Stimulated activated CD4-positive, alpha-beta T cell treated with anti-CD3 and anti-CD28 coated beads, Interleukin-4, amount 100 ng/mL, for 1 hour (primary cell): ENCODE measurements at places on chromosomes 7 and 10.

DNA sequence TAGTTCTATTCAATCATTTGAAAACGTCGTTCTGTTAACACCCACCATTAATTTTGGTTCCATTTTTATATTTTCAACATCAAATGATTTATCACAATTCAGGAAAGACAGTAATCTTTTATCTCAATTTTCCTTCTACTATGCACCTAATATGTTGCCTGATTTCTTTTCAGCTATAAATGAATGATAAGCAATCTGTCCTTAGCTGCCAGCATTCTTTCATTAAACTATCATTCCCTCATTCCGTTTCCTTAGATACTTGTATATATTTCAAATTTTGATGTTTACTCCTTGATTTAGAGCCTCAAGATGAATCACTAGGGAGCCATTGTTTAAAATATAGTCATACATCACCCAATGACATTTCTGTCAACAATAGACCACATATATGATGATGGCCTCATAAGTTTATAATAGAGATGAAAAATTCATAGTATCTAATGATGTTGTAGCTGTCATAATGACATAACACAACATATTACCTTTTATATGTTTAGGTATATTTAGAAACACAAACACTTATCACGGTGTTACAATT lies 661.7 kb downstream of the IPMK start:
- no peak for DNase-seq

GRCh38 chr10:108632144-108632543 lies 1291.2 kb downstream of the XPNPEP1 start:
- no peak for DNase-seq

- DNase-seq: no peak
Measured at GRCh38 chr10:69687426-69687825, 57.4 kb downstream of the FAM241B start.

DNA sequence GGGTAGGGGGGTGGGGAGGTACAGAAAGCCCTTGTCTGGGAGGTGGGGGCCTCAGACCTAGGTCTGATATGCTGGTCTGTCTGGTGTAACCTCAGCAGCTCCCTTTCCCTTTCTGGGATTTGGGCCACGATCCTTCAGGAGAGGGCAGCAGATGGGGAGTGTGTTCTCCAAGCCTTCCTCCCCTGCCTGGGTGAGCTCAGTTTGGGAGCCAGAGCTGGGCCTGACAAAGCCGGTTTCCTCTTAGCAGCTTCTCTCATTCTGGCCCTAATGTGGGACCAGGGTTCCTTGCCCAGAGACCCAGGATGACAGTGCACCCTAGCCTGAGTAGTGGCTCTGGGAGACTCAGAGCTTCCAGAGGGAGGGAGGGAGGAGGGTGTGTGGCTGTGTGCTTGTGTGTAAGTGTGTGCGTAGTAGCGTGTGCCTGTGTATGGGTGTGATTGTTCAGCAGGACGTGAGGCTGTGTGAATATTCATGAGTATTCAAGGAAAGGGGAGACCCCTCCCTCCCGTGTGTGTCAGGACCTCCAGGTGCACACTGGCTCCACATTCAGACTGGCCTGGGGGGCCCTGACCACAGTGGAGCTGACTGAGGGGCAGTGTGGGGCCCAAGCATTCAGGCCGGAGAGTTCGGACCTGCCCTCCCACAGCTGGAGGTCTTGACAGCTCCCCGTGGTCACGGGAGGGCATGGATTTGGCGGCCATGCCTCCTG lies 96.5 kb downstream of the ZMIZ1 start:
- no peak for DNase-seq

- no peak for DNase-seq
Measured at GRCh38 chr10:100647928-100648327, 97.5 kb upstream of the PAX2 start.

DNA sequence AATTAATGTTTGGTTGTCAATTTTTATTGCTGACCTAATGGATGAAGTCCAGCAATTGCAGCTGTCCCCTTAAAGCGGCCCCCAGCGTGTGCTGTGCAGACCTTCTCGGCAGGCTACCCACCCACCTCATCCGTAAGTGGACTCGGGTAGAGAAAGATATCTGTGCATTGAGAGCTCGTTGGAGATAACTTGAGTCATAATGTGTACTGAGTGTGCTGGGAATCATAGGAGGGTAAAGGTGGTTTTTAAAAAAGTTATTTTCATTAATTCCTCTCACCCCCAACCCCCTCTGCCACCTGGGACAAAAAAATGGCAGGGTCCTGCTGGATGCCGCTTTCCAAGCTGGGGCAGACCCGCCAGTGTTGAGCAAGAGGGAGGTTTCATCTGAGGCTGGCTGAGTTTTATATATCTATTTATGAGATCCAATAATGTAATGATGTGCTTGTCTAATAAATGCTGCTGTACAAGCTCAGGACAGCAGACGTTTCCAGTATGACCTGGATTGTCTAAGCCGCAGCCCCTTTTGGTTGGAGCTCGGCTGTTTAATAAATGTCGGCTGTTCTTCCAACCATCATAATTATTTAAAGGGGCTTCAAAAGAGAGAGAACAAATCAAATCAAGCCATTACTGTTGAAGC lies 119.1 kb downstream of the NKX6-2 start:
- DNase-seq: no peak

GRCh38 chr10:93074147-93074596 lies 479 bp downstream of the CYP26A1 start:
- DNase-seq: no peak

DNA sequence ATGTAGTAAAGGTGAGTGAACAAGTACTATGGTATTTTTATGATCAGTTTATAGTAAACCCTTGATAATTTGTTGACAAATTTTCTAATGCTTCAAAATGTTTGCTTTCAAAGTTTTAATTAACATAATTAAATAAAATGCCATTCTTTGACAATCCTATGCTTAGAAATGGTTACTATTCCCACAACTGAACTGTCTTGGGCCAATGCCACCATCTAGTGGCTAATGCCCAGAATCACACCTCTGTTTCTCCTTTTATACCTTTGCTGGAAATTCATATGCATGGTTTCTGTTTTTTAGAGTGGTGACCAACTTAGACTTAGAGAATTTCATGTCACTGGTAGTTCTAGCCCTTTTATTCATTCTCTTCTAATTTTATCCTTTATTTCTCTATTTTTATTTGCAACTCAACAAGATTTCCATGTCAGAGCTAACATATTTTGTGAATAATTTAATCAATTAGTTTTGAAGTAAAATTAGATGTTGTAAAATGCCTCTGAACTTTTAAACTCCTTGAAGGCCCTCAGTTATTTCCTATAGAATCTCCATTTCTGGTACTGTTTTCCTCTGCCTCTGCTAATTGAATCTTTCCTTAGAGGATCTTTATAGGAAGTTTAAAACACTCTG lies 31.1 kb downstream of the PCGF5 start:
- DNase-seq: peak; percentile 26

- DNase-seq: no peak
Measured at GRCh38 chr10:24136070-24136469, 72.9 kb upstream of the KIAA1217 start.

- DNase-seq: no peak
Measured at GRCh38 chr7:102996957-102997356, 77.6 kb downstream of the FBXL13 start.

DNA sequence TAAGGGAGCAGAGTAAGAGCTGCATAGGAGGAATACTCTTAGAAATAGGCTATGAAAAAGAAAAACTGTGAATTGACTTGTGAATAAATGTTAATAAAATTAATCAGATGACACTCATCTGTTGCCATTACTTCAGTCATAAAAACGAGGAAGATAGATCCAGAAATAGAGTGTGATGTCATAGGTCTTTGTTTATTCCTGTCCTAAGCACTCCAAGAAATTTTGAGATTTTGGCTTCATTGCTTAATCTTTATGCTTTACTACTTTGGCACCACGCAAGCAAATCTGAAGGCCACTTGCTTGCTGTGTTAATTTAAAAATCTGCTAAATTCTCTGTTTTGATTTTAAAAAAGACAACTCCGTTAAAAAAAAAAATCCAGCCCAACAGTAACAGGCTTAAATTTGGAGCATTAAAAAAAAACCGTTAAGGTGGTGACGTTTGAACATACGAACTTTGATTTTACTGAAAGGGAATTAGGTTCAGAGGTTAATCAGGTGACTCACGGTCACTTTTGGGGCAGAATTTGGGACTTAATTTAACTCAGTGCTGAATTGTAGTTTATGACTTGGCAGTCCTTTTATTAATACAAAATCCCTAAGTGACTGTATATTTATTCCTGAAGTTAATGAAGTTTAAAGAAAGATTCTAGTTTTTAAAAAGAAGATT lies 3.4 kb downstream of the IFRD1 start:
- no peak for DNase-seq
